ENCODE measurements at places on chromosomes 11 and 22.

- no peak for DNase-seq
These were observed 789 bp downstream of the SIK2 start for GRCh38 chr11:111602865-111603610.

- no peak for DNase-seq
These were observed 92.4 kb downstream of the RTL6 start for GRCh38 chr22:44405661-44406060.

GRCh38 chr11:120272303-120272702, 32.4 kb downstream of the POU2F3 start:
- no peak for DNase-seq

GRCh38 chr22:46067159-46068111, 82.9 kb upstream of the PPARA start:
- no peak for DNase-seq

GRCh38 chr22:24463071-24463760, 31.9 kb upstream of the UPB1 start:
- no peak for DNase-seq

DNA sequence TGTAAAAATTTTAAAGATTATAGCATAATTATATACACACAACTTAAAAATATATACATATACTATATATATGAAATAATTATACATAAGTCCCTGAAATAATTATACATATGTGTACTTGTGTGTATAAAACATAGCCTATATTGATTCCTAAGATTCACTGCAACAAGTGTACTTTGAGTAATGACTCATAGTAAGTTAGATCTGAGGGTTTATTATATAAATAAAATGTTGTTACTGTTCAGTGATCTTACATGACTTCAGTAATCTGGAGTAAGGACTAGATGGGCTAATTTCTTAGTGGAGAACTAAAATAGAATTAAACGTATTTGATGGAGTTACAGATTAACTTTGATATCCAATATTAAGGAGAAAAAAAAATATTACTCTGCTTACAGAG, 350.5 kb downstream of the CNTN5 start:
- DNase-seq: no peak

- no peak for DNase-seq
These were observed 268.5 kb upstream of the SYN3 start for GRCh38 chr22:33326540-33327295.

DNA sequence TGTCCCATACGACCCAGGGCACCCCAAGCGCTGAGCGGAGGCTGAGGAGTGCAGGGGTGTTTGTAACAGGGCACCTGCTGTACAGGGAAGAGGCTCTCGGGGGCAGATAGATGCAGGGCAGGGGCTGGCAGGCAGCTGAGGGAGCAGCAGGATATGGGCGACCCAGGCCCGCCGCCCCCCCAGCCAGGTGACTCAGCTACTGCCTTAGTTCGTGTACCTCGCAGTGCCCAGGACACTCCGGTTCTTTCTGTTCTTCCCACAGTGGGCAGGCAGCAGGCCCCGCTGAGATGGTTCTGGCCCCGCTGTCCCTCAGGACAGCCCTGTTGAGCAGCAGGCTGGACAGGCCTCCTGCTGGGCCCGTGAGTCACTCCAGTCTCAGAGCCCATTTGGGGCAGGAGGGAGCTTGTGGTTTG, 16.2 kb downstream of the PHLDA2 start:
- DNase-seq: no peak

GRCh38 chr22:34849965-34850364, 216.0 kb upstream of the ISX start:
- no peak for DNase-seq
